ENCODE measurements at places on chromosomes 1 and 21. TPM values are rescaled to one million over a fixed set of nuclear protein-coding genes. Genes with fewer than 3 reads are reported as not detected.

GRCh38 chr1:44515416-44515815, 110.4 kb downstream of the RNF220 start:
- no peak for DNase-seq

DNA sequence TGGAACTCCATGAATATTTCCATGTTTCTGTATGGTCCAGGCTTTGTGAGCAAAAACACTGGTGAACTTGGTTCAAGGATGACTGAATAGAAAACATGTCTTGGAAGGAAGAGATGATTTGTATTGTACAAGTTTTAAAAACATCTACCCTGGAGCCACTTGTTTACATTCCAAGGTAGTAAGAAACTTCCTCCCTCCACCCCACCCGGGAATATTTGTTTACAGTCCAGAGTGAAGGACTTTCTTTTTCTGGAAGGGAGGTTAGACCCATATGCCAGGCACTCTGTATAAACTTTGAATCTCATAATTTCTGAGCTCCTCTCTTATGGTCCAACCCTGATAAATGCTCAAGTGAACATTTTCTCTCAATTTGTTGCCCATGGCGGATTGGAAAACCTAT, 323.3 kb upstream of the LYPLAL1 start:
- DNase-seq, result no peak

DNA sequence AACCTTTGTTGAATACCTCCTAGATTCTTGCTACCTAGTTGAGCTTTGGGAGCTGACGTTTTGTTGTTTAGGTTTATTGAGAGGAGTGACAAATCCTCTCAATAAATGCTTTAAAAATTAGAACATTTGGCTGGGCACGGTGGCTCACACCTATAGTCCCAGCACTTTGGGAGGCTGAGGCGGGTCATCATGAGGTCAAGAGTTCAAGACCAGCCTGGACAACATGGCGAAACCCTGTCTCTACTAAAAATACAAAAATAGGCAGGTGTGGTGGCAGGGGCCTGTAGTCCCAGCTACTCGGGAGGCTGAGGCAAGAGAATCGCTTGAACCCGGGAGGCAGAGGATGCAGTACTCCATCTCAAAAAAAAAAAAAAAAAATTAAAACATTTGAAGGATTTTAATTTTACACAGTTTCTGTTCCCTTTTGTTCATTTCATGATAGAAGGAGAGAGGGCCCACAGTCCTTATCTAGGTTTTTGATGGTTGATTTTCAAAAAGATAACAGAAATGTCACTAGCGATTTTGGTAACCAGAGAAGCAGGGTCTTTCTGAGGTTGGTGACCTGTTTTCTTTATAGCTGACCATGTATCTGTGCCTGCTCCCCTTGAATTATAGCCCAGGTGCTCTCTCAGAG, 44.2 kb upstream of the PIGV start:
- DNase-seq, result no peak

GRCh38 chr1:156539818-156540355, 32.5 kb downstream of the IQGAP3 start:
- no peak for DNase-seq

DNA sequence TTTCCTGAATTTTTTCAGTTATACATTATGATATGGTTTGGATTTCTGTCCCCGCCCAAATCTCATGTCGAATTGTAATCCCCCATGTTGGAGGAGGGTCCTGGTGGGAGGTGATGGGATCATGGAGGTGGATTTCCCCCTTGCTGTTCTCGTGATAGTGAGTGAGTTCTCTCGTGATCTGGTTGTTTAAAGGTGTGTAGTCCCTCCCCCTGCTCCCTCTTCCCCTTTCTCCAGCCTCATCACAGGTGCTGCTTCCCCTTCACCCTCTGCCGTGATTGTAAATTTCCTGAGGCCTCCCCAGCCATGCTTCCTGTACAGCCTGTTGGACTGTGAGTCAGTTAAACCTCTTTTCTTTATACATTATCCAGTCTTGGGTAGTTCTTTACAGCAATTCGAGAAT, 93.2 kb upstream of the HNRNPU start:
- DNase-seq, result no peak

GRCh38 chr1:187622545-187622944, 793.8 kb downstream of the PLA2G4A start:
- DNase-seq, result no peak

DNA sequence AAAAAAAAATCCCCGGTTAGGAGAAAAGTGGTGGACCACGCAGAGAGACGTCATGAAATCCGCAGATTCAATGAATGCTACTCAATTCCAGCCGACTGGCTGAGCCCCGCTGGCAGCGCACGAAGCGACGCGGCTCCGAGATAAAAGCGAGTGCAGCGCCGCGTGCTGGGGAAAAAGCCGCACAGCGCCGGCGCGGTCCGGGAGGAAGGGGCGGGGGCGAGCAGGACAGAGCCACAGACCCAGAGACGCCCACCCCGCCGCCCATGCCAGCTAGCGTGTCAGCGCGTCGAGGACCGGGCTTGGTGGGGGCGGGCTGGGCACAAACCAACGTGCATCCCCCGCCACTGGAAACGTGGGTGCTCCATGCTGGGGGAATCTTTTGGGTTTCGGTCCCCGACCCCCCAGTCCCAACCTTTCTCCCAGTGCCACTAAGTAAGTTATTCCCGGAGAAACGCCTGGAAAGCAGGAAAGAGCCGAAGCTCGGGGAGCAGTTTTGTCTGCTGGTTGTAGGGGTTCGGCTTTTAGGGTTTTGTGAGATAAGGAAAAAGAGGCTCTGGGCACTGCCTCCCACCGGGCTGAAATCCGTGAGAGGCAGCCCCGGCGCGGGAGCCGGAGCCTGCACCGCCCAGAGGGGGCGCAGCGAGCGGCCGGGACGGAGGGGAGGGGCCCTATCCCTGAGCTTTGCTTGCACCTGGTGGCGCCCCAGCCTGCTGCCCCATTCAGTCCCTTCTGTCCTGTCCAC, at the start of gene KCNJ6:
TSS of gene KCNJ6 (minus strand) at position 148 of the 742 bp plus-strand sequence. CDS start 75,775 bp downstream, outside the sequence.
- peak; percentile 94 for DNase-seq

Gene BPNT1
- total RNA-seq, result 17.2 TPM

- no peak for DNase-seq
Measured at GRCh38 chr1:66172272-66172671, 361.7 kb upstream of the SGIP1 start.

Gene LENEP
- 1.5 TPM for total RNA-seq

- DNase-seq, result no peak
Measured at GRCh38 chr1:231199868-231200267, 38.0 kb downstream of the TRIM67 start.

DNA sequence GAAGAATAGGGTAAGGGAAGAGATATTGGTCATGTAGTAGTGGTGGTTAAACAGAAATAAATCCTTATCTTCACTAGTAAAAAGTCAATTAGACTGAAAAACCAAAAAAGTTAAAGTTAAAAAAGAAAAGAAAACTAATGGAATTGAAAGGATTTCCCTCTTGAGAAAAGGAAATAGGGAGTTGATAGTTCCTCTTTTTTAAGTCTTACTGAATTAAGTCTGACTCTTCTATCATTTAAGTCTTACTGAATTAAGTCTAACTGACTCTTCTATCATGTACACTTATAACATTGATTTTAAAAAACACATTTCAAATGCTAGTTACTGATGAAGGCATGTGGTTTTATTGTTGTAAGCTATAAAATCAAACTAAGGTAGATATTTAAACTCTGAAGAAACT, 49.5 kb upstream of the TENT5C start:
- no peak for DNase-seq

DNA sequence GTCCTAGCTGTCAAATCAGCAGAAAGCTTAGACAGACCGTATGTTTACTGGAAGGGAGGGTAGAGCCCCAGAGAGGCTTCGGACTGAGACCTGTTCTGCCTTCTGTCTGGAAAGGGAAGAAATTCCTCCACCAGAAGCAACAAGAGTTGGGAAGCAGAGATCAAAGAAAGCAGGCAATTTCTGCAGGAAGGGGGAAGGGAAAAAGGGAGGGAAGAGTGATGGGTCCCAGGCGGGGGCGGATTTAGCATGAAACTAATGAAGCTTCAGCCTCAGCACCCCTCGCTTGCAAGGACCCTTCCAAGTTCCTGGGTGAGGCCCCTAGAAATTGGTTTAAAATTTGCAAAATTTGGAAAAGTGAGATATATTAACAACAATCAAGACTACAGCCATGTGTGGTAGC, 26.6 kb upstream of the FAM20B start:
- DNase-seq, result no peak

DNA sequence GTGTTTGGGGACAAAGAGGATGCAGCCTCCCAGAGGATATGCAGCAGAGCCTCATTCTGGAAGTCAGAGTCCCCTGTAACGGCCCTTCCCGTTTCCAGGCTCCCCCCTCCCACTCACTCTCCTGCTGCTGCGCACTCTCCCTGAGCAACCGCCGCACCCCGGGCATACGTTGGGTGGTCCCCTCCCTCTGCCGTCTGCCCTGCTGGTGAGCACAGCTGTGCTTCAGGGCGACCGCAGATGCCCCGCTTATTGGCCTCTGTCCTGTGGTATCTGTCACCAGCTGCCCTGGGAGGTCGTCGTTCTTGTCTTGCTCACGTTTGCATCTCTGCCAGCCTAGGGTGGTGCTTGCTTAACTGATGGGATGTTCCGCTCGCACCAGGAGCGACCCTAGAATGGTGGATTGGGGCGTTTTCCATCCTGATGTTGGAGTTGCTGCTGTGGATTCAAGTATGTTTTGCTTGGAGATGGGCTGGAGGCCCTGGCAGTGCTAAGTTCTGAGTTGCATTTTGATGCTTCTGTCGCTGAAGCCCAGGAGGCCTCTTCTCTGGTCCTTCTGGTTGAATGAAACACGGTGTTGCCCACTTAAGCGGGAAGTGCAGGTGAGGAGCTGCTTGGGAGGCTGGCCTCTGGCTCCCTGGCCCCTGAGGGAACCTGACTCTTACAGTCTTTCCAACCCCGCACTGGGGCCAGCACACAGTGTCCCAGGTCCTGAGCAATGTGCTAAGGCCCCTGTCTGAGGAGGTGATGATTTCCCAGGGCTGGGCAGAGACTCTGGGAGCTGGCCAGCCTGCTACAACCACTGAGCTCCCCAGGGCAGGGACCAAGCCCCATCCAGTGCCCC, 3.2 kb downstream of the TMEM201 start:
- peak; percentile 27 for DNase-seq

GRCh38 chr1:230077436-230078213, 10.6 kb downstream of the GALNT2 start:
- no peak for DNase-seq

GRCh38 chr21:36966821-36967768, 626 bp upstream of the HLCS start:
- DNase-seq, result no peak

GRCh38 chr1:203172184-203173010, 3.2 kb downstream of the MYBPH start:
- DNase-seq, result peak; percentile 85

Gene COL6A2
- total RNA-seq, result 68.5 TPM

DNA sequence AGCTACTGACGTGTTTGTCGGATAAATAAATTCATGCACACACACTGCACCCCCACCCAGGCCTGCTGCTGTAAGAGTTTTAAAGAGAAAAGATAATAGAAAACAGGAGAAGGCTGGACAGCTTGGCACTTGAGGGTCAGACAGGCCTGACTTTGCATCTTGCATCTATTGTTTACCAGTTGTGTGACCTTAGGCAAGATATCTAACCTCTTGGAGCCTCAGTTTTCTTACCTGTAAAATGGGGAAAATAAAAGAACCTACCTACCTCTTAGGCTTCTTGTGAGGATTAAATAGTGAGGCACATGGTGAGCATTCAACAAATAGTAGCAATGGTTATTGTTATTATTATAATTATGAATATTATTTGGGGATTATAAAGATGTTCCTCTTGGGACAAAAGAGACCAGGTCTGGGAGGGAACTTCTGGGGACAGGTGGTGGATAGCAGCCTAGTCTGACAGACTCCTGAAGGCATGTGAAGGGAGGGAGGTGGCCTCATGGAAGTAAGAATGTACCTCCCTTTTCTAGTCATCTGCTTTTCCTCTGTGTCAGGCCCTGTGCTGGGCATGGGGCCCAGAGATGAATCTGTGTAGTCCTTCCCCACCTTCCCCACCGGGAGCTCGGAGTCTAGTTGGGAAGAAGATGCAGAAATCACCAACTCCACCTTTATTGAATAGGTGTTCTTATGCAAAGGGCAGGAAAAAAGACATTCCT, 18.3 kb upstream of the EPB41 start:
- DNase-seq, result no peak

DNA sequence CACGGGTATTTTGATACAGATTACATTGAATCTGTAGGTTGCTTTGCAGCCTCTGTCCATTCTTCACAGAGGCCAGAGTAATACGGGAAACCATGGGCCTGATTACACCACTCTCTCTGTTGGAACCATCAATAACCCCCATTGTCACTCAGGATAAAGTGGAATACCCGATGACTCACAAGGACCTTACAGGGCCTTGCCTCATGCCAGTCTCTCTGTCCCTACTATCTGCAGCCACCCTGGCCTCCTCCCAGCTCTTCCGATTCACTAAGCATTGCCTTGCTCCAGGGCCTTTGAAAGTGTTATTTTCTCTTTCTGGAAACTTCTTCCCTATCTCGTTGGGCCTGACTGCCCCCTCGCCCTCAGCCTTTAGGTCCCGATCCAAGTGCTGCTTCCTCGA, 61.7 kb downstream of the HMGB4 start:
- no peak for DNase-seq

GRCh38 chr1:205688171-205689080, 8.1 kb upstream of the SLC45A3 start:
- no peak for DNase-seq

DNA sequence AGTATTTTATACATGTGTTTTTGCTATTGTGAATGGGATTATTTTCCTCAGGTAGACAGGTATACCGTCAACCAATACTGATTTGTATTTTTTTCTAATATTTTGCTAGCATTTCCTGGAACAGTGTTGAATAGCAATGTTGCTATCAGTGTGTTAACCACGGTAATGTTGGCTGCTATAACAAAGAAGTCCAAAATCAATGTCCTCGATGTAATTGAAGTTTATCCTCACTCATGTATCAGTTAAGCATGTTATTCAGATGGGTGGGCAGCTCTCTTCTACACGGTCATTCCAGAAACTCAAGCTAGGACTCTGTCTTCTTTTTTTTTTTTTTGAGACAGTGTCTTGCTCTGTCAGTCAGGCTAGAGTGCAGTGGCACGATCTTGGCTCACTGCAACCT, 24.3 kb downstream of the DOP1B start:
- no peak for DNase-seq

- DNase-seq, result no peak
Measured at GRCh38 chr1:76274718-76275117, 200.2 kb downstream of the ST6GALNAC3 start.

DNA sequence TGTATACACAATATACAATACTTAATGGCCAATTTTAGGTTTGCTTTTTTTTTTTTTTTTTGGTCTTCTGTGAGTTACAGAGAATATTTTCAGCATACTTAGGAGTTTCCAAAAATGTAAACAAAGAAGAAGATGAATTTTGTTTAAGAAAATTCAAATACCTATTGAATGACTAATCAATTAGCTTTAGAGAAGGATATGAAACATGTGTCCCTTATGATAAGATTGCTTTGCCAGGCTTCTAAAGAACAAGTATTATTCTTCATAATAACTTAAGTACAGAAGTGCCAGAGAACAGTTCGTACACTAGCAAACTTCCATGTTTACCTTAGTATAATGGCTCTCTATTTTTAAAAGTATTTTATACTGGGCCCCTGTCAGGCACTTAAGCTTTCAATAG, 1191.0 kb upstream of the NCAM2 start:
- DNase-seq, result no peak

GRCh38 chr21:34790834-34791233, 122.0 kb downstream of the CLIC6 start:
- no peak for DNase-seq

GRCh38 chr1:118984086-118984721, 3.9 kb downstream of the TBX15 start:
- peak; percentile 92 for DNase-seq
